ENCODE measurements at places on chromosomes 7 and 10.

DNA sequence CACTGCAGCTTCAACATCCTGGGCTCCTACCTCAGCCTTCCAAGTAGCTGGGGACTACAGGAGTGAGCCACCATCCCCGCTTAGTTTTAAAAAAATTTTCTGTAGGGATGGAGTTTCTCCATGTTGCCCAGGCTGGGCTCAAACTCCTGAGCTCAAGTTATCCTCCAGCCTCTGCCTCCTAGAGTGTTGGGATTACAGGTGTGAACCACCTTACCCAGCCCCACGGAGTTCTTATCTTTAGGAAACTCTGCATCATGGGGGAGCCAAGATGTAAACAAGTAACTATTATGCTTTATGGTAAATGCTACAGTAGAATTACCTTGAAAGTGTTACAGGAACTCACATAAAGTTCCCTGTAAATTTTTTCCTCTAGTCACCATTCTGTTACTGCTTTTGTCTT lies 65.3 kb downstream of the PHTF2 start:
- no peak for DNase-seq

GRCh38 chr7:1200045-1200444 lies 32.6 kb upstream of the UNCX start:
- DNase-seq = no peak

DNA sequence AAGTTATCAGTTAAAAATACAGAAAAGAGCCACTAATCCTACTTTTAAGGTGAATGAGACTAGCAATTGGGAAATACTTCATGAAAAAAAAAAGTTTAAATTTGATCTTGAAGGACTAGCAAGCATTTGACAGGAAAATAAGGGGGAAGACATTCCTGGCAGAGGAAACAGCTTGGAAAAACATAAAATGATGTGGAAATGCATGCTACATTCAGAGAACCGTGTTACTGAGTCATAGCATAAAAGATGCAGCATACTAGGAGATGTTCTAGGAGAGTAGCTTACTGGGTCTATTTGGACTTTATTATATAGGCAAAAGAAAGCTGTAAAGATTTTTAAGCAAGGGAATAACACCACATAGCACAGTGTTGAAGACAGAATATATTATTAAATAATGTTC lies 108.6 kb upstream of the COL1A2 start:
- DNase-seq = no peak

- DNase-seq = no peak
Observed at GRCh38 chr7:45617166-45617565, 43.0 kb downstream of the ADCY1 start.

DNA sequence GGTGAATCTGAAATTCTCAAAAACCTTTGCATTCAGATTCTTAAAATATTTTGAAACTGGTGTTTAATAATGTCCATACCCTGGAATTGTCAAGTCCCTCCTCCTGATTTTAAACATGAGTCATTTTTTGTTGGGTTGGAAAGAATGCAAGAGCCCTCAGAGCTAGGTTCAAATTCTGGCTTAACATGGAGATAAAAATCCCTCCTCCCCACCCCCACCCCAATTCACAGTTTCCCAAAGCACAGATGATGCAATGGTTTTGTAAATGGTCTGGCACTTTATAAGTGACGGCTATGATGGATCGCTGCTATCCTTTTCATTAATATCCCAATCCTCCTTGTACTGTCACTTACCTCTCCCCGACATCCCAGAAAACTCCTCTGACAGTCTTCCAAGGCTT lies 332.8 kb downstream of the PLXNA4 start:
- DNase-seq = no peak

DNA sequence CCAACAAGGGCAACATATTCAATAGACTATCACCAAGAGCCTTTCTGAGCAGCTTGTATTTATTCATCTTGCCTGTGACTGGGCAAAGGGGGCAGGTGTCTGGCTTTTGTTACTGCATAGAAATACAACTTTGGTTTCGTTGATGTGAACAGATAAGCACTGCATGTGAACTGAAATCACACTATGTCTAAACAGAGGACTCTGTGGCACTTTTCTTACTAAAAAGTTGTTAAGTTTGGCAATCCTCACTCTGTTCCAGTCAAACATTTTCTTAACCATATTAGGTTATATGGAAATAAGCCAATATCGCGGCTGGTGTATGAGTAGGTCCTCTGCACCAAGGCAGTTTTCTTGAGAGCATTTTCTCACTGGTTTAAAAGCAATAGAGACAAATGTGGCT lies 48.5 kb downstream of the CALD1 start:
- no peak for DNase-seq

- no peak for DNase-seq
Observed at GRCh38 chr10:24944512-24945255, 7.7 kb downstream of the PRTFDC1 start.

DNA sequence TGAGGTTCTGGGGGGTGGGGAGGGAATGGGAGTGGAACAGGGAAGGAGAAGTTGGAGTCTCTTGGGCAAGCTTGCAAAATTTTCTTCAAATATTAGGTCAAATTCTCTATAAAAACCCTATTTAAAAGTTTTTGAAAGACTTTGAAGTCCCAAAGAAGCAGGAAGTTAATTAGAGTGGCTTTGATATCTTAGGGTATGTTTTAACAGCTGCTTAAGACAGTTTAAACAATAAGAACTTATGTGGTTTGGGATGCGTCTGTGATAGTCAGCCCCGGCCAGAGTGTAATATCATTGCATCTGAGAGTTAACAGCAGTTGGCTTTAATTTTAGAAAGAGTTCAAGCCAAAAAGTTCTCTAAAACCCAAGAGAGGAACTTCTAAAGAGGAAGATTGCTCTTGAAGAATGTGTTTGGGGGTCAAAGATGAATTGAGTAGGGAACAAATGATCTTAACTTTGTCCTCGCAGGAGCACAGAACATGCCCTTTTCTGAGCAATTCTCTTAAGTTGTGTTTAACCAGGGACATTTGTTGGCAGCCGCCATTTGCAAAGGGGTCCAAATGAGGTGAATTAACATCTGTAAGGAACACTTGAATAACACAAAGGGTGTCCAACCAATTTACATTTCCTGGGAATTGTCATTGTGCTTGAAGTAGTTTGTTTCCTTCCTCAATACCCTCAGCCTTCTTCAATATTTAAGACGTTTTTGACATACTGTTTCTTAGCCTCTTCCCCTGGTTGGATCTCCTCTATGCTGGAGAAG lies 182.4 kb downstream of the PTEN start:
- DNase-seq = no peak

GRCh38 chr10:71232089-71232998 lies 20.0 kb downstream of the UNC5B start:
- no peak for DNase-seq

DNA sequence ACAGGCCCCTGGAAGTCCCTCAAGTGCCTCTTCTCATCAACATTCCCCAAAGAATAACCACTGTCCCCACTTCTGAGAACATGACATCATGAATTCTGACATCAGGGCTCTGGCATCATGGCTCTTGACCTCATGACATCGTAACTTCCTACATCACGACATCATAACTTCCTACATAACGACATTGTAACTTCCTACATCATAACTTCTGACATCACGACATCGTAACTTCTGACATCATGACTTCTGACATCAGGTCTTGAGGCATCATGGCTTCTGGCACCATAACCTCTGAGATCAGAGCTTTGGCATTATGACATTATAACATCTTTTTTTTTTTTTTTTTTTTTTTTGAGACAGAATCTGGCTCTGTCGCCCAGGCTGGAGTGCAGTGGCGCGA lies 66.7 kb upstream of the FAM20C start:
- no peak for DNase-seq

DNA sequence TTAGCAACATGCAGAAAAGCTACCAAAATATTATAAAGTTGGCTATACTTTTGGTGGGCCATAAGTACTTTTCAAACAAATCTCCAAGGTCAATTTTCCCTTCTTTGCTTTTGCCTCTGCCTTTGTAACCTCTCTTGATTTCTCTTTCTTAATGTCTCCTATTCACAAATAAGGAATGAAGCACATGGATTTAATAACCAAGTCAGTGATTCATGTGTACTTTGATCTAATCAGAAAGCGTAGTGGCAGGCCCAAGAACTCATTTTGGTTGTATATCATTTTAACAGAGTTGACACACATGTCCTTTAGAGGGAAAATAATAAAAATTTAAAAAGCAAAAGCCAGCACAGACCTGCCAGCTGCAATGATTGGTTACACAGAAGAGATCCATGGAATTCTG lies 93.7 kb downstream of the FZD1 start:
- DNase-seq = no peak

DNA sequence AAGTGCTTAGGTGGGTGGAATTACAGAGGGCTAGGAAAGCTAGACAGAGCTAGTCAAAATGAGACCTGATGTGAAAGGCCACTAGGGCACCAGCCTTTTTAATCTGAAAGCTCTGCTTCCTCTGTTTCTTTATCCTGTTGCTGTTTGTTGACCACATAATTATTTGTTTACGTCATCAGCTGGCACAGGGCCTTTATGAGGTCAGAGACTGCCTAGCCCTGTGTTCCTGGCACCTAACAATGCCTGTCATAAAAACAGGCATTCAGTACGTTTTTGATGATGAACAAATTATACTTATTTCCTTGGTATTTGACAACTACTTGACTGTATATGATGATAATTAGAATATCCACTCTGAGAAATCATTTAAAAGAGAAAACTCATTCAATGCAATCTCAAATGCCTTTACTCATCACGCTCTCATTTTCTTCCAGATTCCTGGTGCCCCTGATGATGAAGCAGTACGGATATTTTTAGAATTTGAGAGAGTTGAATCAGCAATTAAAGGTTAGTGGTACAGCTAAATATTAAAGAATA lies 26.0 kb downstream of the RBM17 start:
- no peak for DNase-seq

DNA sequence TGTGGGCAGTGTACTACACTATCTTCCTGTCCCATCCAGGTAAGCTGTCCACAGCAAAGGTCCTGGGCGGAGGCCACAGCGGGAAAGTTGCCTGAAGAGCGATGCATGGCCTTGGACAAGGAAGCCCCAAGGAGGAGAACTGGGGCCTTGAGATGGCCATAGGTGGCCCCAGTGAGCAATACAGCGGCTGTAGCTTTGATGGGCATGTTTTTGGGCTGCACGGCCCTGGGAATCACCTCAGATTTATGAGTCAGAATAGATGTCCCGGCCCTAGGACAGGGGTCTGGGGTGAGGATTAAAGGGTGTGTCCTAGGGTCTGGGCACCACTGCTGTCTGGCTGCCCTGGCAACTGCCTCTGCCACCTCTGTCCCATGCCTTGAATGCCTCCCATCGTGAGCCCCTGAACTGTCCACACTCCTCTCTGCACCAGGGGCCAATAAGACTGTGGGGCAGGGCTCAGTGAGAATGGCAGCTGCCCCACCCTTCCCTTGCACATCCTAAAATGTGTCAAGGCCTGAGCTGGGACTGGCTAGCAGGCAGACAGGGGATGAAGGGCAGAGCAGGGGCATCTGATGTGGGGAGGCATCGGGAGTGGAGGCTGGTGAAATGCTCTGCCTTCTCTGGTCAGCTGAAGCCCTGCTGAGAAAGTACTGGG lies 9.4 kb upstream of the IRF5 start:
- DNase-seq = no peak

DNA sequence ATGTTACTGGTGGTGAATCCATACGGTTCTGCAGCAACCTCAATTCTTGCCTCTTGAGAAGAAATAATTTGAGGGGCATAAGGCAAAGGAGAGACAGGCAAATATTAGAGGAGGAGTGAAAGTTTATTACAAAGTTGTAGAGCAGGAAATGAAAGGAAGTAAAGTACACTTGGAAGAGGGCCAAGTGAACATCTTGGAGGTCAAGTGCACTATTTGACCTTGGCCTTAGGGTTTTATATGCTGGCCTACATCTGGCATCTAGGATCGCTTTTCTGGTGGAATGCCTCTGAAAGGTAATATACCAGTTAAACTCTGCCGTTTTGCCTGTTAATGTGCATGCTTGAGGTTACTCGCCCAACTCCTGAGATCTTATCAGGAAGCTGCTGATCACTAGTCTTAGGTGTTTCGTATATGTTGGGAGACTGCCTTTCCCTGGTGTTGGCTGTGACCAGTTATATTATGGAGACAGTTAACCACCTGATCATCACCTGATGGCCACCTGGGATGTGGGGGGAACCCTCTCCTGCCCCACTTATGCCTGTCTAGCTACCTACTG lies 66.1 kb upstream of the CYP2C18 start:
- no peak for DNase-seq

DNA sequence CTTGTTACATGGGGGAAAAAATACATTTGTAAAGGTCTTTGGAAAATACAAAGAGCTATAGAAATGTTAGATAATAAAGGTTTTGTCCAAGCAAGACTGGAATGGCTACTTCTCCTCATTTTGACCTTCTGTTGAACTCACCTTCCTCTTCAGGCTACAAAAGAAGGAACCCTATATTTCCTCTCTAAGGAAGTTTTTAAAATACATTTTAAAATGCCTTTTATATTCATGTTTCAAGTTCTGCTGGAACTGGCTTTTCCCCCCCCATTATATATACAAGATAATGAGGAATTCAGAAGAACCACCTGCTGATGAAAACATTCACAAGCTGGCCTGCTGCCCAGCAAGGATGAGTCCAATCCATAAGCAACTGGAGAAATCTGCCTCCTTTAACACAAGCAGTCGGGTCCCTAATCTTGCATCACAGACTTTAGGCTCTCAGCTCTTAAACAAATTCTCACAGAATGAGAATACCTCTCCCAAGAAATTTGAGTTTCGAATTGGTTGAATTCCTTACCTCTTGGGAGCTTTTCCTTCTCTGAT lies 44.6 kb downstream of the MTERF1 start:
- no peak for DNase-seq

DNA sequence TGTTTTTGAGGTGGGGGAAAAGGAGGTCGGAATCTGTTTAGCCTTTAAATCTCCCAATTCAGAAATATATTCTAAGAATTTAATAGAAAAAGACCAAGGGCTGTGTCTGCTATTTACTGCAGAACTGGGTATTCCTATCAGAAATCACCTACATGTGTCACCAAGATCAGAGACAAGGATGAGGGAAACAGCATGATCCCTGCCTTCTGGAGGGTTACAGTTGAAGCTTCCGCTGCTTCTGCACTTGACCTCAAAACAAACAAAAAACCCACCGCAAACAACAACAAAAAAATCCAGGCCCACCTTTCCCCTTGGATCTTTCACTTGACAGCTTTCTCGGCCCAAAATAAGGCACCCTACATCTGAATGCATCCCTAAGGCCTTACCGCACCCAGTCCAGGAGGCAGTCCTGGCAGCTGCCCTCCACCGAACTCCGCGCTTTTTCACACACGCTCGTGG lies 750 bp upstream of the CDK14 start:
- DNase-seq = no peak

Measured in D721Med (cell line).